Pancreas (tissue), 10 donors: ENCODE measurements at places on chromosomes 6 and 20. TPM values are rescaled to one million over a fixed set of nuclear protein-coding genes. Genes with fewer than 3 reads are reported as not detected.

Gene PDSS2
- 6.6 TPM for total RNA-seq

Gene HCRTR2
- total RNA-seq: not detected

Gene GLP1R
- 4.7 TPM for total RNA-seq

- no peak overlapping the region for H3K27ac ChIP-seq
- no peak overlapping the region for H3K4me3 ChIP-seq
- no peaks in the 10 kb centered on the region for H3K36me3 ChIP-seq
- DNase-seq: no peak
- H3K27me3 ChIP-seq: no peaks in the 10 kb centered on the region
These were observed 26.8 kb downstream of the C6orf89 start for GRCh38 chr6:36912586-36912985.

DNA sequence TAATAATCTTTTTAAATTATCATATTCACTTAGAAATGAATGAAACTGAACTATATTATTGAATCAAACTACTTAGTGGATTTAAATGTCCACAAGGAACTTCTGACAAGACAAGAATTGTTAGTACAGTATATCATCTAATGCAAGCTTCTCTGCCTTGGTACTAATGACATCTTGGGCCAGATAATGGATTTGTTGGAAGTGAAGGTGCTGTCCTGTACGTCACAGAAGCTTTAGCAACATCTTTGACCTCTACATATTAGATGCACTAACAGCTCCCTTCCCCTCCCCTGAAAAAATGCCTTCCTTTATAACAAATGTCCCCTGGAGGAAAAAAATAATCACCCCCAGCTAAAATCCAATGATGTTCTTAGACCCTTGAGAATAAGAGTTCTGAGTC lies 695.8 kb upstream of the EYS start:
- DNase-seq: no peak
- no peak overlapping the region for H3K4me3 ChIP-seq
- no peak overlapping the region for H3K27ac ChIP-seq
- no peaks in the 10 kb centered on the region for H3K36me3 ChIP-seq
- H3K4me1 ChIP-seq: no peaks in the 10 kb centered on the region

DNA sequence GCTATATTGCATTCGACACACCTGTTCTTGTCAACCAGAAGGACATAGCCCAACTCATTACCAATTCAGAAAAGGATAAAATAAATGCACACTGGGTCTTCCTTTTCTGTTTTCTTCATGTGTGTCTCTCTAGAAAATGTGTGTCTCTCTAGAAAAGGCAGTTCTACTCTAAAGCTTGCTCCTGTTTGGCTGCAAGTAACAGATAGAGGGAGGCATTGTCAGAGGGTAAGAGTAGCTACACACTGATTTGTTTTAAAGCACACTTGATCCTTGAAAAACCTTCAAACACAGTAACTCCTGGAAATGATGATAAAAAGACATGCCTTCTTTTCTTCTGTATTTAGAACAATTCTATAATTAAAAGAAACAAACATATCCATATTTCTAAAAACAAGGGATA lies 21.3 kb downstream of the GRM1 start:
- no peaks in the 10 kb centered on the region for H3K4me1 ChIP-seq
- H3K36me3 ChIP-seq: no peaks in the 10 kb centered on the region
- H3K4me3 ChIP-seq: no peak overlapping the region

Gene ULBP1
- total RNA-seq: not detected

DNA sequence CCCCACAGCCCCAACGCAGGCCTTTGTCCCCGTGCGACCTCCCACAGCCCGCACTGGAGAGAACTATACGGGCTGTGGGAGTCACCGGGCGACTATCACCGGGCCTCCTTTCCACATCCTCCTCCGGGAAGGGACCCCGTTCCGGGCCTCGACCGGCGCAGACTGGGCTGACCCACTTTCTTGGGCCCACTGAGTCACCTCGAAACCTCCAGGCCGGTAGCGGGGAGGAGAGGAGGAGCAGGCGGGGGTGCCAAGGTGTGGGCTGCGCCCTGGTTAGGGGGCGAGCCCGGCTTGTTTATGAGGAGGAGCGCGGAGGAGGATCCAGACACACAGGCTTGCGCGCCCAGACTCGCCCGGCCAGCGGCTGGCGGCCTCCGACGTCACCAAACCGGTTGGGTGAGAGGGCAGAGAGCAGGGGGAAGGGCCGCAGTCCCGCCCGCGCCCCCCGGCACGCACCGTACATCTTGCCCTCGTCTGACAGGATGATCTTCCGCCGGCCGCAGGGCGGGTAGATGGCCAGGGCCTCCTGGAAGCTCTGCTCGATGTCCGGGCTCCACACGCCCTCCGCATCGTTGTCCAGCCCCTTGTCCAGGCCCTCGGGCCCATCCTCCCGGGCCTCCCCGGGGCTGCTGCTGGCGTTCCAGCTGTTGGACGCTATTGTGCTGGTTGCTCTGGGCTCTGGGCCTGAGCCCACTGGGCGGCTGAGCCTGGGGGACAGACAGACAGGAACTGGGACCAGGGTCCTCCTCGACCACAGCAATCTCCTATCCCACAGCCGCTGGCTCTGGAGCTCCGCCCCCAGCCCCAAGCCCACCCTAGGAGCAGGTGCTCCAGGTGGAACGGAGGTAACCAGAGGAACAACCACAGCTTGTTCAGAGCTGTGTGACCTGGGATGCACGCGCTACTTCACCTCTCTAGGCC lies 10.6 kb downstream of the TEAD3 start:
- peak; percentile 82 for DNase-seq
- no peak overlapping the region for H3K27ac ChIP-seq
- H3K4me1 ChIP-seq: no peaks in the 10 kb centered on the region
